ENCODE measurements at places on chromosomes 11 and 22.

DNA sequence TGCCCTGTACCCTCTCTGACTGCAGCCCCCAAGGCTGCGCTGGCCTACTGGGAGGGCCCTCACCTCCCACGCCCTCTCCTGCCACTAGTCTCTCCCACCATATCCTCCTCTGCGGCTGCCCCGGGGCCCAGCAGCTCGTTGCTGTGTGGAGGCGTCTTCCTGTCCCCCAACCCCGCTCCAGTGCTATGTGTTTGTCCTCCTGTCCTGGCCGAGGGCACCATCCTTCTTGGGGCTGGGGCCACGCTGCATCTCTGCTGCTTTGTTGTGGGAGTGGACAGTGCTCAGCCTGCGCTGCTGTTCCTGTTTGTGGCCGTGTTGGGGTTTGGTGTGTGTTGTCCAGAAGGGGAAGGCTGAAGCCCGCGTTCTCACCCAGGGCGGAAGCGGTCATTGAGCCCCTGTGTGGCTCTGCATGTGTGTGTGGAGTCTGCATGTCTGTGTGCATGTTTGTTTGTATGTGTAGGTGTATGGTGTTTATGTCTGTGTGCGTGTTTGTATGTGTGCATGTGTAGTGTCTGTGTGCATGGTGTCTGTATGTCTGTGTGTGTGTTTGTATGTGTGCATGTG lies 15.7 kb downstream of the TPCN2 start:
- no peak for DNase-seq

DNA sequence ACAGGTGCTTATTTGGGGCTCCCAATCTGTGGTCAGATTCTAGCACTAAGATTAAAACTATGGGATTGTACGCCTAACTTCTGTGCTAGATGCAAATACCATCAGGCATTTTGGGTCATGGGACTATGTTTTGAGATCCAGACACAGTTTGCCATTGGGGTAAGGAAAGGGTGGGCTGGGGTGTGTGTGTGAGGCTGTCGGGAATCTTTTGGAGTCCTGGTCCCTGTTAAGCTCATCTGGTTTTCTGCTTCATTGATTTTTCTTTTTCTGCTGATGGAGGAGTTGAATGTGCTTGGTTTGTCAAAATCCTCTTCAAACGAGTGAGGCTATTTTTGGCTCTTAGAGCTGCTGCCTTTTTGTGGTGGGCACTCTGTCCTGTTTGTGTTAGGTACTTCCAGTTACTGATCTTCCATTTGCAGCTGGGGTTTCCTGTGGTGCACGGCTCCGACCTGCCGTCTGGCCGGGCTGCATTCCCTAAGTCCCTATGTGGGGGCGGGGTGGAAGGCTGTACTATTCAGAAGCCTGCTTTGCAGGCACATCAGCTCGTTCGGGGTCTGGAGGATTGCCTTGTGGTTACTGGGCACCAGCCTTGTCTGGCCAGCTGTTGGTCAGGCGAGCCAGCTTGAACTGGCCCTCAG lies 2.9 kb downstream of the BCR start:
- no peak for DNase-seq

DNA sequence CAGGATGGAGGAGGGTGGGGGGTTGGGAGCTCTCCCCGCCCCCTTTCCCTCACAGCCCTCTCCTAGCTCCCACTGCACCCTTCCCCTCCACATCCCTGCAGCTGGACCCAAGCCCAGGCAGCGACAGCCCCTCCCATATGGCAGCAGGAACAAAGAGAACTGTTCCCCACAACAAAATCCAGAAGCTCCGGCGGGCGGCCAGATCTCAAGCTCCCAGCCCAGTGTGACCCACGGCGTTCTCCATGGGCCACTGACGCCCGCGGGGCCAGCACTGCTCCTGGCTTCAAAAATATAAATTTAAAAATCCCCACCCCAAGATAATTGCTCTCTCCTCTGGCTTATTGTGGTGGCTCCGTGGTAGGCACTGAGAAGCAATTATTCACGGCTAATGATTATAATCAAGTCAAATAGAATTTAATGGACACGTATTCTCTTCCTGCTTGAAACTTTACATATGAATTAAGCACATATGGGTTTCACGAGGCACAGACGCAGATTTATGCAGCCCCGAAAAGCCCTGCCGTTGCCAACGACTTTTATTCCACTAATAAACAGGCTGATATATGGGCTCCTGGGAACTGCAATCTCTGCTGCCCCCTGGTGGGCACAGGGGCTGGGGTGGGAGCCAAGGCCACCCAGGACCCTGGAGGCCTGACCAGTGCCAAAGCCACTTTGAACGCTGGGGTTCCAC lies 17.5 kb downstream of the MACROD1 start:
- DNase-seq = peak; percentile 87

DNA sequence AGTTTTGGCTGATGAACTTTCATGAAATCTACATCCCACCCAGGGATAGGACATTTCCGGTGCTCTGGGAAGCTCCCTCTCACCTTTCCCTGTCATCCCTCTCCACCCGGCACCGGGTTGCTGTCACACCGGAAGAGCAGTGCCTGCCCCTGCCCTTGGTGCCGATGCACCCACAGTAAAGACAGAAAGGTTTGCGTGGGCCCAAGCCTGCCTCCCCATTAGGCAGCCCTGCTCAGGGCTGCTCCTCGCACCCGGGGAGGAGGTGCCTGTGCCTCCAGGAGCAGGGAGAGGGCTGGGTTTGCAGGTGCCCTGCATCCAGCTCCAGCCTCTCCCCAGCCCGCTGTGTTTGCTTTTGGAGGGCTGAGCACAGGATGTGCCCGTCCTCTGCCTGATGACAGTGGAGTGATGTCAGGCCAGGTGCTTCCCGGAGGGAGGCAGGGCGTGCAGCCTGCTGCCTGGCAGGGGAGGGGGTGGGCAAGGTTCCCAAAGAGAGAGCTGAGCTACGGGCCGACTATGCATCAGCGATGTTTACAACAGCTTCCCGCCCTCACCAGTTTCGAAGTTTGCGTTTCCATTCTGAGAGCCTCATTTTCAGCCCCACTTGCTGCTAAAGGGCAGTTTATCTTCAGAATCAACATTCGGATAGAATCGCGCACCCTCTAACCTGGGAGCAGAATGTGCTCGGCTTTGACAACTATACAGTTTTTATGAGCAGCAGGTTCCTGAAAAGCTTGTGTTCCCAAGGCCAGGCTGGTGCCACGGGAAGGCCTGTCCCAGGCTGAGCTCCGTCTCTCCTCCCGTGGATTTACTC lies 83.2 kb upstream of the CLDN5 start:
- DNase-seq = no peak

DNA sequence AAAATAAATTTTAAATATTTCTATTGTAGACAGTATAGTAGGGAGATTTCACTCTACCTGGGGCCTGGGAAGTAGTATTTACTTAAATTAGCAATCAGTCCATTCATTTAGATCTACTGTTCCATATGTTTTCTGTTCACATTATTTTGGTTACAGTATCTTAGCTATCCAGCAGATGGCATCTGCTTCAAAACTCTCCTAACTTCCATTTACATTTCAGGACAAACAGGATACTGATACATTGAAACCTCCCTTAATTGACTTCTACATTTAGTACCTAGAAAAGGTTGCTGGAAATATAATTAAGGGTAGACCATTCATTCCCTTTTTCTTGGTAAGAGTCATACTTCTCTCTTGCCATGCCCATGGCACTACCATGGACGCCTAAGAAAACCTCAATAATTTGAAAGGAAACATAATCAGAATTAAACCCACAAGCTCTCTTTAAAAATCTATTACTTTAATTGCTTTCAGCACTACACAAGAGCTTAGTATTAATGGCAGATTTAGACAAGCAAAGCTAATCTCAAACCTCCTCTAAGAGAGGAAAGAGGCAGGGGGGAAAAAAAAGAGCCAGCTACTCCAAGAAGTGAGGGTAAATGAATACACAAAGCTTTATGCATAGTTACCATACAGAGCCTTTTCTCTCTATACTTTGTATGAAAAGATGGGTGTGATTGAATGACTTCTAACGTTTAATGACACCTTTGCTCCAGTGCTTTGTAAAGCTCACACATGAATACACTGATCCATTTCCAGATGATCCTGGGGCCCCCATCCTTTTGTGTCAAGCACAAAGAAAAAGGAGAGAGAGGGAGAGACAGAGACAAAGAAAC lies 131.2 kb upstream of the MTMR2 start:
- DNase-seq = peak; percentile 3

GRCh38 chr11:118227865-118228785 lies 3.3 kb upstream of the JAML start:
- no peak for DNase-seq

DNA sequence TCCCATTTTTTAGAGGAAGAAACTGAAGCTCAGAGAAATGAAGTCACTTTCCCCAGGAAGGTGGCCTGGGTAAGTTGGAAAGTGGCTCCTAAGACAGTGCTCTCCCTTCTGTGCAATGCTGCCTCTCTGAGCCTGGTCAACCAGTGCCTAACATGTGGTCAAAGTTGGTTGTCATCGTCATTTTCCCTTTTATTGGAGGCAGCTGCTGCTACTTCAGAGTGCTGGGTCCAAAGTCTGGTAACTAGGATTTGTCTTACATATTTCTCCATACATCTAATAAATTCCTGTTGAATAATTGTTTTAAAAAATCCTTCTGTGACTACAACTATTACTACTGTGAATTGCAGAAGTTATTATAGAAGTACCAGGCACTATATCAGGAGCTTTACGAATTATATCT lies 48.1 kb downstream of the TECTA start:
- DNase-seq = no peak

- no peak for DNase-seq
Measured at GRCh38 chr11:18650859-18651557, 16.9 kb upstream of the SPTY2D1 start.

GRCh38 chr11:91859666-91860065 lies 365.0 kb upstream of the FAT3 start:
- DNase-seq = no peak

GRCh38 chr11:134821422-134821821 lies 409.4 kb upstream of the B3GAT1 start:
- no peak for DNase-seq

GRCh38 chr11:108648528-108648885 lies 16.4 kb upstream of the DDX10 start:
- no peak for DNase-seq

GRCh38 chr11:104033561-104033960 lies 2.9 kb upstream of the DDI1 start:
- no peak for DNase-seq

- DNase-seq = no peak
Measured at GRCh38 chr22:24512043-24512442, 16.9 kb downstream of the UPB1 start.

GRCh38 chr11:60743058-60743457 lies 13.6 kb upstream of the MS4A15 start:
- no peak for DNase-seq

DNA sequence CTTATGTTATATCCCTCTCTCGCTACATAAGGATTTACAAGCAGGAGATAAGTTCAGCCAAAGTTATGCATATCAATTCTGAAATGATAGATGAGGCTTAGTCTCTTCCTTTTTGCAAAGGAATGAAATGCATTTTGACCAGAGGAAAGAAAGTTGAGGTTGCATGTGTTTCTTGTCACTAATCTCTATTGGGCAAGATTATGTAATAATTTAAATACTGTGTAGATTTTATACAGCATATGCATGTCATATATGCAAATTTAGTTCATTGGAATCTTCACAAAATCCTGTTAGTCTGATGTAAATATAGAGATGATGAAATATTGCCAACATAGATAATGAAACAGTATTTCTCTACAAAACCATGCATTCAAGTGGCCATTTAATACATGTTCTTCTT lies 858.7 kb upstream of the RAG2 start:
- no peak for DNase-seq

DNA sequence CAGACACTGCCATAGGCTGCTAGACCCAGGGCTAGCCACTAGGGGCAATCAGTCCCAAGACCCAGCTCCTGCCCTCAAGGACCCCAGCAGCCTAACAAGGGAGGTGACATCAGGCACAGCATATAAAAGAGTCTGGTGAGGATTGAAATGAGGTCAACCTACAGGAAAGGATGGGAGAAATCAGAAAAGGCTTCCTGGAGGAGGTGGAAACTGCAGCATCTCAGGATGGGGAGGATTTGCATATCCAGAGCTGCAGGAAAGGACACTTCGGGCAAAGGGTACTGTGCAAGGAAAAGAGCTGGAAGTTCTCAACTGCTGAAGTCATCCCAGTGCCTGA lies 2.9 kb upstream of the ARFGAP2 start:
- peak; percentile 4 for DNase-seq

DNA sequence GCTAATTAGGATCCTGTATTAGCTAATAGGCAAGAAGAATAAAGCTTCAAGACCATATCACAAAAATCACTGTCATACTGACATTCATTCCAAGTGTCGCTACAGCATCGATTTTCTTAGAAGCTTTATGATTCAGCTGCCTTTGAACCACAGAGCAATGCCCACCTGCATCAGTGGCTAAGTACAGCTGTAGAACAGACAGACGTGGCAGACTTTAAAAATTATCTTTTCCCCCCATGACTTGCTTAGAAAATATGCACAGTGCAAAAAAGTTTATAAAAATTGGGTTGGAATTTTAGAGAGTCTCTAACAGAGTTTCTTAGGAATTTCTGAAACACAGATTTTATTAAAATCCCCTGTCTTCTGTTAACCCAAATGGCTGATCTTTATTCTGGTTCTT lies 120.8 kb downstream of the CADM1 start:
- no peak for DNase-seq

Measured in NCI-H1694 treated with DMSO at 0.1 percent for 48 hours (cell line).